Activated T-helper 2 cell treated with anti-CD3 and anti-CD28 coated beads, Interferon-gamma antibody, Interleukin-2, Interleukin-4, amounts not matched to agents 10 μg/mL and 5 μg/mL and 100 μg/mL, durations not matched to agents 14 hours and 24 hours and 36 hours (primary cell): ENCODE measurements at places on chromosomes 11 and 22. TPM values are rescaled to one million over a fixed set of nuclear protein-coding genes. Genes with fewer than 3 reads are reported as not detected.

KCNJ1 gene
- not detected in 2 replicates for total RNA-seq

GRK3 gene
- 60.2 and 61.4 TPM in 2 replicates for total RNA-seq

SIK3 gene
- total RNA-seq: 25.3 and 25.6 TPM in 2 replicates

SCUBE1 gene
- total RNA-seq: not detected in 2 replicates

IFITM5 gene
- total RNA-seq: not detected in 2 replicates

EHF gene
- total RNA-seq: not detected in 2 replicates

CBLIF gene
- total RNA-seq: not detected in 2 replicates

VEGFB gene
- total RNA-seq: 67.4 and 82.0 TPM in 2 replicates

SORL1 gene
- 20.2 and 20.3 TPM in 2 replicates for total RNA-seq

MS4A6E gene
- not detected in 2 replicates for total RNA-seq

PDGFB gene
- total RNA-seq: 3.3 and 4.2 TPM in 2 replicates

DNA sequence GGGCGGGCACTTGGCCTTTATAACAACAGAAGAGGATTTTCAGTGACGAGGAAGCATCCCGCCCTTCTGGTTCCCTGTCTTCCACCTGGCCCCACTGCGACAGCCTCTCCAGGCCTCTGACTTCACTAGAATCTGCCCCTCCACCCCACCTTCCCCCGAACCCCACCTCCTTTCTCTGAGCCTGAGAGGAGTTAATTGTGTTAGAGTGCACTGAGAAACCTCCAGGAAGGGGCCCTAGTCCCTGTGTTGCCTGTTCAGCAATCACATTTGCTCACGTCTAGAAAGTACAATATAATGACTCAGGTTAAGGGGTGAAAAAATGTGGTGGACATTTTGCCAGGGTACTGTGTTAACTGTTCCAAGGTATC is 38.8 kb downstream of the PTPRJ start:
- H3K36me3 ChIP-seq: peaks cover 49% of the 10 kb centered on the region
- peak overlapping the region; percentile 11 for H3K4me3 ChIP-seq
- peaks cover 75% of the 10 kb centered on the region for H3K4me1 ChIP-seq
- H3K27me3 ChIP-seq: no peaks in the 10 kb centered on the region
- DNase-seq: no peak
- H3K27ac ChIP-seq: peak overlapping the region; percentile 89

GRCh38 chr11:7439746-7440320 is 45.5 kb upstream of the OLFML1 start:
- peaks cover 14% of the 10 kb centered on the region for H3K4me1 ChIP-seq
- no peak for DNase-seq
- no peaks in the 10 kb centered on the region for H3K27me3 ChIP-seq
- no peak overlapping the region for H3K4me3 ChIP-seq

DNA sequence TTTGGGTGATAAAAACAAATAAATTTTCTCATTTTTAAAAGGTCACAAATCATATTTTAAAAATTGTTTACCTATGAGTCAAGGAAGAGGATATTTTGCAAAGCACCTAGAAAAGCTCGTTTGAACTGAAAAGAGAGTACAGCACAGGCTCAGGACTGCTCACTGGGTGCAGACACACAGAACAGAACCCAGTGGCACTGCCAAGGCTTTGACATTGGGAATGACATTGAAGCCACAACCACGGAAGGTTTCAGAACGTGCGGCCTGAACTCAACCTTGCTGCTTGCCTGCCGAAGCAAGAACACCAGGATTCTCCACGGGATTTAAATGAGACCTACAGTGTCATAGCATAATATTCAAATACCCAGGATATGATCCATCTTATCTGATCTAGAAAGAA is 597.1 kb upstream of the B3GAT1 start:
- no peak for DNase-seq
- no peaks in the 10 kb centered on the region for H3K4me1 ChIP-seq
- H3K27ac ChIP-seq: no peak overlapping the region
- H3K36me3 ChIP-seq: no peaks in the 10 kb centered on the region
- no peaks in the 10 kb centered on the region for H3K27me3 ChIP-seq

GRCh38 chr11:46302866-46303265 is 25.4 kb downstream of the CREB3L1 start:
- no peaks in the 10 kb centered on the region for H3K4me1 ChIP-seq
- DNase-seq: no peak
- no peak overlapping the region for H3K27ac ChIP-seq
- H3K4me3 ChIP-seq: no peak overlapping the region
- H3K36me3 ChIP-seq: no peaks in the 10 kb centered on the region

- peaks cover 13% of the 10 kb centered on the region for H3K4me1 ChIP-seq
- DNase-seq: no peak
- no peaks in the 10 kb centered on the region for H3K36me3 ChIP-seq
- H3K27ac ChIP-seq: no peak overlapping the region
Observed at GRCh38 chr11:358129-358800, 11.0 kb upstream of the B4GALNT4 start.

DNA sequence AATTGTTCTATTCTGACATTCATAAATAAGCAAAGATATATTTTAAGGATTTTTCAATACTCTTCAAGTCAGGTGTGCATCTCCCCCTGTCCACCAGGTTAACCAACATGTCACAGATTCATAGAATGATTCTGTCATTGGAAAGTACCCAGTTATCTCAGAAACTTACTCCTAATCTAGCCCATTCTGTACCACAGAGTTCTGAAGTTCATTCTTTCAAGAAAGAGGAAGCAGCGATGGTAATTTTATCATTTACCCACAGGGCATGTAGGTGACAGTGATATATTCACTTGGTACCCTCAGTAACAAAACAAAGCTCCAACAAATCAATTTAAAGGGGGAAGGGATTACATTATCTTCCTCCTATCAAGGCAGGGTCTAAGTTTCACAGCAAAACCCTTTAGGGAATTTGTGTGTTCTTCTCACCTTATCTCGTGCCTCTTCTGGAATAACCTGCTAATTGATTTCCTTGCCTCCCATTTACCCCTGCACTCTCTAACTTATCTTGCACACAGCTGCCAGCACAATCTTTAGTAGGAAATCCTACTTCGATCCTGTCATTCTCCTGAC is 19.0 kb upstream of the MPPED2 start:
- no peaks in the 10 kb centered on the region for H3K4me1 ChIP-seq
- no peaks in the 10 kb centered on the region for H3K27me3 ChIP-seq
- no peak overlapping the region for H3K4me3 ChIP-seq
- DNase-seq: no peak
- H3K36me3 ChIP-seq: no peaks in the 10 kb centered on the region

DNA sequence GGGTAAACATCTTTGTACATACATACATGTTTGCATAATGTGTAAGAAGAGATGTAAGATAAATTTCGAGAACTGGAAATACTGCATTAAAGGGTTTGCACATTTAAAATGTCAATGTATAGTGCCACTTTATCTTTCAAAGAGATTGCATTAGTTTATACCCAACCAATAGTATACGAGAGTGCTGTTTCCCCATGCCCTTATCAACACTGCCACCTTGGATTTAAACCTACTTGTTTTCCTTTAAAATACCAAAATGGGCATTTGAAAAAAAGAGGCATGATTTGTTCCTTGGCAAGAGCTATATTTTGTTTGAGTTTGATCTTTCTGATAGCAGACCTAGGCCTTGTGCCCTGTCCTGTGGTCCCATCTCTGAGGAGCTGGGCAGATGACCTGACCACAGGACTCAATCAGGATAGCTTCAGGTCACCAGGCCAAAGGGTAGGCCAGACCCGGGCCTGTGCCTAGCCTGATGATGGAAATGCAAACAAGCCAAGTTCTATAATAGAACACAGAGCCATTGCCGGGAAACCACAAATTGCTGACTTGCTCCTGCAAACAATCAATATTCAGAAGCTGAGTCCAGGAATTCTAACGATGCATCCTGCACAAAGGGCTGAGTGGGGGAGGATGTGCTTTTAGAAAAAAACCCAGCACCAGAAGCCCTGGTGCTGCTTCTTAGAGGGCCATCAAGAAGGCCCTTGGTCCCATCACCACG is 16.9 kb upstream of the ALG8 start:
- H3K27ac ChIP-seq: no peak overlapping the region
- peaks cover 4% of the 10 kb centered on the region for H3K36me3 ChIP-seq
- no peak overlapping the region for H3K4me3 ChIP-seq
- no peaks in the 10 kb centered on the region for H3K27me3 ChIP-seq
- no peak for DNase-seq

- H3K4me1 ChIP-seq: no peaks in the 10 kb centered on the region
- no peak for DNase-seq
- H3K27ac ChIP-seq: no peak overlapping the region
- H3K4me3 ChIP-seq: no peak overlapping the region
Observed at GRCh38 chr11:62142921-62143320, 19.1 kb downstream of the INCENP start.

- DNase-seq: no peak
- H3K4me3 ChIP-seq: no peak overlapping the region
- H3K27me3 ChIP-seq: no peaks in the 10 kb centered on the region
- peaks cover 56% of the 10 kb centered on the region for H3K4me1 ChIP-seq
Observed at GRCh38 chr11:118448294-118448693, 12.0 kb downstream of the KMT2A start.

DNA sequence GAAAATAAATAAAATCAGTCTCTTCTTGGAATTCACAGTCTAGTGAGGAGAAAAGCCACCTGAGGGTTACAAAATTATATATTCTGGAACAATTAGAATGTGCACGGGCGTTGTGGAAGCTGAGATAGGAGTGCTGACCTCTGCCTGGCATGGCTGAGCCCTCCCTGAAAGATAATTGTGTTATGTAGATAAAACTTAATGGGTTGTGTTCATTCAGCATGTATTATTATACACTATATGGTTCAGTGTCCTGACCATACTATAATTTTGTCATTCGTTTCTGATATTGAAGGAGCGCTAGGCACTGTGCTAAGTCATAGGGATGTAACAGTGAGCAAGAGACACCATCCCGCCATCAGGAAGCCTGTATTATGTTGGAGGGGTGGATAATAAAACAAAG is 3.7 kb downstream of the ACAT1 start:
- H3K27me3 ChIP-seq: no peaks in the 10 kb centered on the region
- no peak overlapping the region for H3K4me3 ChIP-seq
- H3K4me1 ChIP-seq: peaks cover 37% of the 10 kb centered on the region
- H3K27ac ChIP-seq: peak overlapping the region; percentile 54

DNA sequence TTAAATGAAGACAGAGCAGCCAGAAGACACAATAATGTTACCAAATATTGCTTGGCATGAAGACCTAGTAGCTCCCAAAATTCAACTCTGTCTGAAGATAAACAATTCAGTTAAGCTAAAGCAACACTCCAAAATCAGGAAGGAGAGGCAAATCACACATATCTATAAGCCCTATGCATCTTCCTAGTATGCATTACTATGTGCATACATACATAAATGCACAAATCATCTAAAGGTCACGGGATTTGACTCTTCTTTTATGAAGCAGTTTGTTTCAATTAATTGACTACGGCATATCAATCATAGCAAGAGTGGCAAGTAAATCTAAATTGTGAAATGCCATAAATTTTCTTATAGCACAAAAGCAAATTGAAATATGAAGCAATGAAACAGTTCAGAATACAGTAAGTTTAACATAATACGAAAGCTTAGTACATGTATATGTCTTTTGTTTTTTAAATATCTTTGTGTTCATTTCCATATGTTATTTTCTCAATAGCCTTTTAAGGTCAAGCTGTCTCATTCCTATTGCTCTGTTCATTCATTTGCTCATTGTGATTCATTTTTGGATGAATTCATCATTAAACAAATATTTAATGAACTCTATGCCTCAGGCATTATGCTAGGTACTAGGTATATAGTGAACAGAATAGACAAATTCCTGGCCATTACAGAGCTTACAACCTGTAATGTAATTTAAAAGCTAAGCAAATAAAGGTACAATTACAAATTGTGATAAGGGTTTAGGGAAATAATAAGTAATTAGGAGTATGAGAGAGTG is 540.5 kb downstream of the DLG2 start:
- no peaks in the 10 kb centered on the region for H3K4me1 ChIP-seq
- H3K27me3 ChIP-seq: no peaks in the 10 kb centered on the region
- H3K36me3 ChIP-seq: no peaks in the 10 kb centered on the region
- no peak for DNase-seq
- no peak overlapping the region for H3K27ac ChIP-seq
- H3K4me3 ChIP-seq: no peak overlapping the region

GRCh38 chr22:46661221-46661851 is 41.1 kb downstream of the GRAMD4 start:
- no peaks in the 10 kb centered on the region for H3K27me3 ChIP-seq
- peak overlapping the region; percentile 86 for H3K27ac ChIP-seq
- H3K36me3 ChIP-seq: peaks cover 17% of the 10 kb centered on the region
- peaks cover 19% of the 10 kb centered on the region for H3K4me1 ChIP-seq
- H3K4me3 ChIP-seq: no peak overlapping the region
